Kidney (tissue), 22 donors: ENCODE measurements at places on chromosomes 1 and 21.

- DNase-seq, result no peak
Measured at GRCh38 chr1:47618830-47619229, 181.0 kb downstream of the FOXD2 start.

- no peak for DNase-seq
Measured at GRCh38 chr21:41008351-41008750, 159.6 kb upstream of the BACE2 start.

- DNase-seq, result peak; percentile 86
Measured at GRCh38 chr1:46036894-46037839, 95.3 kb downstream of the PIK3R3 start.

- peak; percentile 96 for DNase-seq
Measured at GRCh38 chr1:208159555-208160258, 84.5 kb downstream of the PLXNA2 start.

DNA sequence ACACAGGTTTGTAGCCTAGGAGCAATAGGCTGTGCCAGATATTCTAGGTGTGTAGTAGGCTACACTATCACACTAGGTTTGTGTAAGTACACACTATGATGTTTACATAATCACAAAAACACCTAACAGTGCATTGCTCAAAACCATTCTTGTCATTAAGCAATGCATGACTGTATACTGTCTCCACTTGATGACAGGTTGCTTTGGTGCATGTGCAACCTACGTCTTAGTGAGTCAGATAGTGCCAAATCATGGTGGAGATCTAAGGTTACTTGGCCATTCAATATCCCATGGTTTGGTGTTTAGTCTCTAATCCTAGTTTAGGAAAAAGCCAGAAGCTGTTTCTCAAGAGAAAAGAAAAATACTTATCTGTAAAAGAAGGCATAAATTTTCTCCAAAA is 181.1 kb downstream of the KCNK2 start:
- no peak for DNase-seq

GRCh38 chr1:226009650-226010044 is 10.5 kb upstream of the SDE2 start:
- no peak for DNase-seq

GRCh38 chr1:184605941-184606340 is 148.7 kb downstream of the EDEM3 start:
- DNase-seq, result no peak

DNA sequence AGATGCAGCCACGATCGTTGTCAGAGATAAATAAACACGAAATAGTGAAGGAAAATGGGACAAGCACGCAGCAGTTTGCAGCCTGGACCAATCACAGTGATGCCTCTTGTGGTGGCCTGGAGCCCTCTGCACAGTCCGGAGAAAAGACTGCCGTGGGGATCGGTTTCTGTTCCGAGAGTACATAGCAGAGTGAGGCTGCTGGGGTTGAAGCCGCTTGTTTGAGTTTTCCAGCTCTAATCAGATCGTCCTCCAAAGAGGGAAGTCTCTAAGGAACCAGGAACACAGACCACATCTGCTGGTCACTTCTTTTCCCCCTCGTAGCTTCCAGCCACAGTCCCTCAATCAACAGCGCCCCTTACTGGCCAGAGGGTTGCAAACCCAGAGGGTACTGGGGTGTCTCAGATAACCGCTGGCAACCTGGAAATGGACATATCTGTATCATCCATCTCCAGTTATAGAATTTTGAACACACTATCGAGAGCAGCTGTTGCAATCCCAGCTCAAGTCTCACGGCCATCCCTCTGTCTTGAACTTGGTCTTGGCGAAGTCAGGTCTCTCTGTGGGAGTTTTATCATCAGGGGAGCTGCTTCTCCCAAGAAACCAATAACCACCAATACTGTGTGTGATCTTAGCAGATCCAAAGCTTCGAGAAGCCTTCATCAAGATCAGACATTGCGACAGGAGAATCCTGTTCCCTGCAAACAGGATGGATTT is 57.4 kb downstream of the OLIG1 start:
- DNase-seq, result peak; percentile 84

GRCh38 chr1:166089804-166090203 is 77.0 kb downstream of the FAM78B start:
- peak; percentile 25 for DNase-seq

GRCh38 chr1:68185743-68186142 is 46.6 kb downstream of the WLS start:
- no peak for DNase-seq

DNA sequence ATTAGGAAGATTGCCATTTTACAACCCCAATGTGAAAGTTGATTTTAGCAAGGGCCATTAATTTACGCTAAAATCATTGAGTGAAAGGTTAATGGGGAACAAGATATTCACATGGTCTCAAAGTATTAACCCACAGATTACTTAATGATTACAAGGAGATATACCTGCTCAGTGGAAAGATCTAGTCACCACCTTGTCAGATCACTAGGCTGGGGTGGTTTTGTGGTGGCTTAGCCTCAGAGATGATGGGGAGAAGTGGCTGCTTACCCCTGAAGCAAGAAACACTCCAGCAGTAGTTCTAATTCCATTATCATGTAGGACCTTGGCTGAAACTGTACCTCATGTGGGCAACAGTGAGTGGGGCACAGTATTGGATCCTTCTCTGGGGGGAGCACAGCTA is 20.1 kb upstream of the TRIM33 start:
- DNase-seq, result no peak

GRCh38 chr21:44521928-44522752 is 17.9 kb downstream of the KRTAP10-1 start:
- peak; percentile 72 for DNase-seq

DNA sequence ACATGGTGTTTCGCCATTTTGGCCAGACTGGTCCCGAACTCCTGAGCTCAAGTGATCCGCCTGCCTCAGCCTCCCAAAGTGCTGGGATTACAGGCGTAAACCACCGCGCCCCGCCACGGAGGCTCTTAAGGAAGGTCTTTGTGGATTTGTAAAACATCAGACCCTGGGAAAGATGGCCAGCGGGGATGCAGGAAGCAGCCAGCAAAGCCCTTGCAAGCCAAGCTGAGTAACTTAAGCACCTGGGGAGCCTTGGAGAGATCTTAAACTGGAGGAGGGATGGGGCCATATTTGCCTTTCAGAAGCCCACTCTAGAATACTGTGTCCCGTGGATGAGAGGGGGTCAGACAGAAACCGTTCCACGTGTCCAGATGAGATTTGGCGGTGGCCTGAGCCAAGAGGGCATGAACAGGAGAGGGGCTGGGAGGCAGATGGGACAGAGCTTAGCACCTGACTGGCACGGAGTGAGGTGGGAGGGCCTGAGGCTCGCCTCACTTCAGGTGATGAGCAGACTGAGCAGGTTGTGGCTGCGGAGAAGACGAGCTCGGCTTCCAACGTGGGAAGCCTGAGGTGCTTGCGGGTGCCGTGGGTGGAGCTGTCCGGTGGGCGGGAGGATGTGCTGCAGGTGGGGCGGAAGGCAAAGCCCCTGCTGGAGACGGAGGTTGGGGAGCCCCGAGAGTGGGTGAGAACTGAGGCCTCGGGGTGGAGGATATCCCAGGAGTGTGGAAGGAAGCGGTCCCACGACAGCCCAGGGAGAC is 11.7 kb downstream of the C1orf216 start:
- peak; percentile 49 for DNase-seq

DNA sequence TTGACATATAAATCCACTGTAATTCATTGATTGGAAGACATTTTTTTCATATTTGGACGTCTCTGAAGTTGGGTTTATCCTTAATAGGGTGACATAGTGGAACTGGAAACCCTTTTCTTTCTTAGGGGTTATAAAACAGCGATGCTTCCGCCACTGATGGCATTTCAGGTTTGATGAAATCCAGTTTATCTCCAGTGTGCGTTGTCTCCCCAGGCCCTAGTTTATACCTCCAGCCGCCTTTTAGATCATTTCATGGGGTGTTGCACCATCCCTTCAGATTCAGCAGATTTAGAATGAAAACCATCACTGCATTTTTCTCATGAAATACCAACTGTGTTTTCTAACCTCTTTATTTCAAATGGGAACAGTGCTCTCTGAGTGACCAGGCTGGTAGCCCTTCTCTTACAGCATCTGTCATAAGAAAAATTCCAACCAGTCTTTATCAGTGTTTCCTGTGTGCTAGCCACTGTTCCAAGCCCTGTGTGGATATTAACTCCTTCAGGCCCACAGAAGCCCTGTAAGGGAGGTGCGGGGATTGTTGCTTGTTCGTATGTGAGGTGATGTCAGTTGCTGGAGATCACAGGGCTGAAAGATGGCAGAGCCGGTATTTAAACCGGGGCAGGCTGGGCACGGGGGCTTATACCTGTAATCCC is 19.0 kb downstream of the H6PD start:
- no peak for DNase-seq

- peak; percentile 20 for DNase-seq
Measured at GRCh38 chr1:97093741-97094140, 372.2 kb downstream of the PTBP2 start.
